Myometrial cell (primary cell): ENCODE measurements at places on chromosomes 13 and 19. TPM values are rescaled to one million over a fixed set of nuclear protein-coding genes. Genes with fewer than 3 reads are reported as not detected.

ALG11 gene
- total RNA-seq = 9.4 and 9.8 TPM in 2 replicates

ZNF791 gene
- 5.2 and 9.7 TPM in 2 replicates for total RNA-seq

BABAM1 gene
- 131 and 138 TPM in 2 replicates for total RNA-seq

ZNF780A gene
- 2.3 and 16.0 TPM in 2 replicates for total RNA-seq

ZNF317 gene
- total RNA-seq = 9.5 and 10.6 TPM in 2 replicates

ZNF829 gene
- total RNA-seq = 1.9 and 2.3 TPM in 2 replicates

ZNF578 gene
- 0.58 and 1.6 TPM in 2 replicates for total RNA-seq

FXYD3 gene
- not detected in 2 replicates for total RNA-seq

DCT gene
- total RNA-seq = not detected in 2 replicates

RGS9BP gene
- total RNA-seq = 0.18 TPM in 1 of 2 replicates, not detected in the other

PSG1 gene
- 0.29 and 0.53 TPM in 2 replicates for total RNA-seq

NOVA2 gene
- not detected in 2 replicates for total RNA-seq

TEKTIP1 gene
- not detected in 2 replicates for total RNA-seq

TMEM91 gene
- total RNA-seq = 11.2 and 12.8 TPM in 2 replicates

ZNF304 gene
- total RNA-seq = 2.3 and 3.2 TPM in 2 replicates

POSTN gene
- 194 and 257 TPM in 2 replicates for total RNA-seq

S1PR5 gene
- total RNA-seq = not detected in 2 replicates

SCN1B gene
- total RNA-seq = 7.5 and 11.3 TPM in 2 replicates

FFAR1 gene
- not detected in 2 replicates for total RNA-seq

SIGLEC12 gene
- not detected in 2 replicates for total RNA-seq

ZNF491 gene
- total RNA-seq = 0.71 TPM in 1 of 2 replicates, not detected in the other

CLEC17A gene
- total RNA-seq = not detected in 2 replicates

UPF1 gene
- total RNA-seq = 32.8 and 32.9 TPM in 2 replicates

NANOS3 gene
- not detected in 2 replicates for total RNA-seq

LHFPL6 gene
- total RNA-seq = 40.1 and 40.9 TPM in 2 replicates

DNAAF3 gene
- total RNA-seq = 0.71 TPM in 1 of 2 replicates, not detected in the other

HSH2D gene
- total RNA-seq = not detected in 2 replicates

GPR18 gene
- not detected in 2 replicates for total RNA-seq

ZNF112 gene
- 2.0 and 2.8 TPM in 2 replicates for total RNA-seq

ANGPTL8 gene
- total RNA-seq = not detected in 2 replicates

WDR87 gene
- not detected in 2 replicates for total RNA-seq

GDF15 gene
- 92.8 and 101 TPM in 2 replicates for total RNA-seq

LATS2 gene
- total RNA-seq = 16.7 and 17.7 TPM in 2 replicates

MBD3L2 gene
- not detected in 2 replicates for total RNA-seq

CD33 gene
- not detected in 2 replicates for total RNA-seq

C19orf38 gene
- total RNA-seq = not detected in 2 replicates

MISP gene
- 0.86 TPM in 1 of 2 replicates, not detected in the other for total RNA-seq

ZNF541 gene
- total RNA-seq = not detected in 2 replicates

TEX26 gene
- total RNA-seq = 0.35 TPM in 1 of 2 replicates, not detected in the other

RAB3A gene
- total RNA-seq = 0.18 and 1.4 TPM in 2 replicates

IL27RA gene
- total RNA-seq = 14.4 and 15.3 TPM in 2 replicates

C5AR2 gene
- 0.18 TPM in 1 of 2 replicates, not detected in the other for total RNA-seq

EDDM13 gene
- not detected in 2 replicates for total RNA-seq

CEACAM8 gene
- total RNA-seq = not detected in 2 replicates

RNF17 gene
- total RNA-seq = not detected in 2 replicates

ZNF766 gene
- 7.1 and 9.2 TPM in 2 replicates for total RNA-seq

ZNF492 gene
- total RNA-seq = 0.35 TPM in 1 of 2 replicates, not detected in the other

RBM26 gene
- 16.7 and 17.9 TPM in 2 replicates for total RNA-seq
